ENCODE measurements at places on chromosomes 7 and 10. TPM values are rescaled to one million over a fixed set of nuclear protein-coding genes. Genes with fewer than 3 reads are reported as not detected.

DNA sequence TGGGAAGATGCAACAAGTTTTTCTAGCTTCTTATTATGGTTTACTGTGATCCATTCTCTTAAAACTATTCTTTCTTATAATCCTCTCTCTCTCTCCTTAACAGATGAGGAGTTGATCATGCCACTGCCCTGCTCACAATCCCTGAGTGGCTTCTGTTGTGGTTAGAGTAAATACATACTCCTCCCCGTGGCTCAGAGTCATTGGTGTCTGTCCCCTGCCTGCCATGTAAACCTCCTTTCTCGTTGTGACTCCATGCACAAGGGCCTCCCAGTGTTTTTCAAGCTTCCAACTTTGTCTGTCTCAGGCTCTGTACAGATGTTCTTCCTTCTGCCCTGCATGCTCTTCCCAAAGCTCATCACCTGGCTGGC lies 20.4 kb downstream of the CCNY start:
- DNase-seq = no peak

DNA sequence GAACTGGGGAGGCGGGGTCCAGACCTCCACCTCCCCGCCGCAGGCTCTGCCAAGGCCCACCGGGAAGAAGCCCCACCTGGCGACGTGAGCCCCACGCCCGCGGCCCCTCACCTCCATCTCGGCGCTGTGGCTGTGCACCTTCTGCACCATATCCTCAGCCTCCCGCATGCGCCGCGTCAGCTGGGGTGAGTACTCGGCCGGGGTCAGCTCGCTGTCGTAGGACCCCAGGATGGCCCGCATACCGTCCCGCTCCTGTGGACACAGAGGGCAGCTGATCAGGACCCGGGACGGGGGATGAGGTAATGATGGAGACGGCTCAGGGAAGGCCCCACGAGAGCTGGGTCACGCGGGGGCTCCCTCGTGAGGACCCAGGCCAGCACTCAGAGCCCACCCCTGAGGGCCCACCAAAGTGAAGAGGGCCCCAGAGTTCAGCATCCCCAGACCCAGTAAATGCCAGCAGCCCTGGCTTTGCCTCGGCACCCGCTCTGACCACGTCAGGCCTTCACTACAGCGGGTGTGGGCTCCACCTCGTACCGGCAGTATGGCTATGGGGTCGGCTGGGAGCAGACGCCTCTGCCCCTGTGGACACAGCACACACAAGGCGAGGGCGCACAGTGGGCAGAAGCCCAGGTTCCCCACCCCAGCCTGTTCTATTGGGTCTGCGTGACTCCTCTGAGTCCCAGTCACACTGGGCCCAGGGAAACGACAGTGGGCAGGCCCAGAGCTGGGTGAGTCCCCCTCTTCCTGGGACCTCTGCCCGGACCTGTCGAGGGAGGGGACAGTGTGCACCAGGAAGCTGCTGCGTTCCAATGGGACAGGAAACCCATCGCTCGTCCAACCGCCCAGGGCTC lies 218.1 kb downstream of the MAD1L1 start:
- DNase-seq = no peak

GRCh38 chr10:69321865-69322264 lies 43.6 kb downstream of the HK1 start:
- DNase-seq = no peak

Gene ABLIM1
- 36.1 TPM for total RNA-seq

DNA sequence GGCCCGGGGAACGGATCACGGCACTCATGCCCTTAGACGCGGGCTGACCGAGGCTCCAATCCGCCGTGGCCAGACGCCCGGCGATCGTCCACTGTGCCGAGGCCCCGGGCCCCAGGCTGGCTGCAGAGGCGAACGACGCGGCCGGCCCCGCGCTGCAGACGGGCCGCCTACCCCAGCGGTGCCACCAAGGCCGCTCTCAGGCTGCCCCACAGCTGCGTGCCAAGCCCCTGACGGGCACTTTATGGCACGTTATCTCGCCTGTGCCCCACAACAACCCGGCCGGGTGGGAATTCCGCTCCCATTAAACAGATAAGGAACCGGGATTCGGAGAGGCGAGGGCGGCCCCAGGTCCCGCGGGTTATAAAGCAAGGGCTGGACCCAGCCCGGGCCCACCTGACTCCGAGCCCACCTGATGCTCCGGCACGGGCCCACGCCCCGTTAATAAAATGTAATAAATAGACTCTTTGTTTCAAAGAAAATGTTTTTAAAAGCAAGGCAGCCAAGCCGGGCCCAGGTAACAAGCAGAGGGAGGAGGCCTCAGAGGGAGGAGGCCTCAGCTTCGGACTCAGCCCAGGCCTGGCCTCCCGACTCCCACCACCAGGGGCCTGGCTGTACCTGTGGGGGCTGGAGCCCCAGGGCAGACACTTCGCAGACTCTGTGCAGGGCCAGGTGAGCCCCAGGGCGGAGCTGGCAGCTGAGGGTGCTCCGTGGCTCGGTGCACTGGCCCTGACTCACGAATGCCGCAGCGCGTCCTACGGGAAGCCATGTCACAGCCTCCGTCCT lies 79.7 kb downstream of the FOXL3 start:
- DNase-seq = no peak

GRCh38 chr7:101542527-101543241 lies 86.4 kb downstream of the MYL10 start:
- peak; percentile 52 for DNase-seq

Gene ZP3
- total RNA-seq = 0.63 TPM

- DNase-seq = no peak
Measured at GRCh38 chr7:101271021-101271420, 26.1 kb upstream of the FIS1 start.

DNA sequence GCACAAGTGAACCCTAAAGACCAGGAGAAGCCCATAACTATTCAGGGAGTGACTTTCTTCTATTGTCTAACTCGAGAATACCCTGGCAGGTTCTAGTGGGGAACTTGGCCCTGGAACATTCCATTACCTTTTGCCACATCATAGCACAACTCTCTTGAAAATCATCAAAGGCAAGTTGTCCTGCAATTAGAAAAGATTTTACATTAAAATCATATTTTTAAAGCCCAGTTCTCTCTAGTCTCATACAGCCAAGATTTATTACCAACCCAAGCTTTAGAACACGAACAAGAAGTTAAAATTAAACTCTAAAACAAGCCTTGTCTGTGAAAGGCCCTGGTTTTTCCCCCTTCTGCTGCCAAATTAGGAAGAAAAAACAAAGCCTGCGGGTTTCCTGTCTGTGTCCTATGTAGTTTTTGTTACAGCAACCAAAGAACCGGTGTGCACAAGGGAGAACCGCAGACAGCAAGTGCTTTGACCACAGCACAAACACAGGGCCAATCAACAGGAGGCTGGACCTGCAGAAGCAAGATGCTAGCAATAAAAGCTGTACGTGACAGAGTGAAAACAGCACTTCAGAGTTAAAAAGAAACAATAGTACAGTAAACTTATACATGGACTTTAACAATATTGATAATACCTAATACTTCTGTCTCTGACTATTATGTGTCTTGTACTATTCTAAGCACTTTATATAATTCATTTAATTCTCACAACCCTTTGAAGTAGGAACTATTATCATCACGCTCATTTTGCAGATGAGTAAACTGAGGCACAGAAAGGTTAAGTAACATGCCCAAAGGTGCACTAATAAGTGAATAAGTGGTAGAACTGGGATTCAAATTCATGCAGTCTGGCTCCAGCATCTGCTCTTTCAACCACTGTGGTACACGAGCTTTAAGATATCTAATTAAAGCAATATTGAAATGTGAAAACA lies 65.8 kb downstream of the STK17A start:
- DNase-seq = peak; percentile 74

Gene SLC13A1
- not detected for total RNA-seq

Gene RARRES2
- total RNA-seq = 1.4 TPM

GRCh38 chr7:3607847-3608246 lies 306.8 kb downstream of the SDK1 start:
- DNase-seq = no peak

DNA sequence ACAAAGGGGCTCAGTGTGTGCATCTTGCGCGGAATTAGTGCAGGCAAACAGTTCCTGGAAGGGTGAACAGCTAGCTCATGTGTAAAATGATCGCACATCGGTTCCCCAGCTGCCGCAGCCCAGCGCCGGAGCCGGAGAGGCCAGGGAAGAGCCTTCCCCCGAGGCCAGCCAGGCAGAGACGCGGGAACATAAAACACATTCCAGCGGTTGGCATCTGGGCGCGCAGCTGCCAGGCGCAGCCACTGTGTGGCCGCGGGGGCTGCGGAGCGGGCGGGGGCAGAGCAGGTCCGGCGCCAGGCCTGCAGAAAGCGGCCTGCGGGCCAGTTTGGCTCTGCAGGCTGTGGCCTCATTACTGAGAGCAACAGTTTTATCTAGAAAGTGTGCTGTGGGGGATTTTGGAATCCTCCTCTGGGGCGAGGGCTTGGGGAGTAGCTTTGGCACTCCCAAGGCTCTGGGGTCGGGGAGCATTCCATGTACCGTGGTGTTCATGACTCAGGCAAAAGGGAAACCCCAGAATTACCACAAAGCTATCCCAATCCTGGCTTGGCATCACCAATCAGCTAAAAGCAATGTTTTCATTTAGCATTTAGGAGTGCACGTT lies 74.3 kb downstream of the SAMD9 start:
- DNase-seq = peak; percentile 91
